ENCODE measurements at places on chromosomes 4 and X.

DNA sequence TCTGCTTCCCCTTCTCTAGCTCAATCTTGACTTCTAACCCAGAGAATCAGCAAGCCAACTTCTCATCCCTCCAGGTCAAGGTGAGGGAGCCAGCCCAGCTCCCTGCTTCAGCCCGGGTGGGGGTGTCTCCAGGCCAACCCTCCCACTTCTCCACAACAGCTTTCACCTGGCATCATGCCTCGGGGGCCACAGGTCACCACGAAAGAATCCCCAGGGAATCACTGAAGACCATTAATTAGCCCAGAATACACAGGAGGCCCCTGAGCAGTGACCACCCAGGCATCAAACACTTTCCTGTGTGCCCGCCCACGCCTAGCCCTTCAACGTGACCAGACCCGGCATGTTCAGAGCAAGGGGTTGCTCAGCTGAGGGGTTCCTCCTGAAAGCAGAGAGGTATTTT lies 646.7 kb downstream of the BCOR start:
- no peak for DNase-seq
- H3K4me3 ChIP-seq = no peak overlapping the region
- no peaks in the 10 kb centered on the region for H3K36me3 ChIP-seq

- H3K4me1 ChIP-seq = no peaks in the 10 kb centered on the region
- H3K27me3 ChIP-seq = no peaks in the 10 kb centered on the region
- no peak overlapping the region for H3K27ac ChIP-seq
- no peak overlapping the region for H3K4me3 ChIP-seq
Observed at GRCh38 chr4:170234800-170235199, 145.0 kb upstream of the AADAT start.

DNA sequence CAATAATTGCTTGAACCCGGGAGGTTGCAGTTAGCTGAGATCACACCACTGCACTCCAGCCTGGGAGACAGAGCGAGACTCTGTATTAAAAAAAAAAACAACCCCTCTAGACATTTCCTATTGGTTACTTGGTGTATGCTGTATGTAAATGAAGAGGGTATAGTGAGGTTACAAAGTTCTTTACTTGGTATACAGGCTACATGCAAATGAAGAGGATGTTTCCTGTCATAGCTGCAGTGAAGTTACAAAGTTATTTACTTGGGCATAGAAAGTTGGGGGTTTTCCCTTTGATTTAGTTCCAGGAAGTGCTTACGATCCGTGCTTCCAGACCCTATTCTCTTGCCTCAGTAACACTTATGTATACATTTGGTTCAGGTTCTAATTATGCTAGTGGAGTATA lies 38.4 kb upstream of the CLNK start:
- no peaks in the 10 kb centered on the region for H3K36me3 ChIP-seq
- DNase-seq = no peak
- no peak overlapping the region for H3K27ac ChIP-seq
- no peak overlapping the region for H3K4me3 ChIP-seq
- no peaks in the 10 kb centered on the region for H3K27me3 ChIP-seq

- DNase-seq = no peak
- no peak overlapping the region for H3K27ac ChIP-seq
- H3K4me1 ChIP-seq = peaks cover 8% of the 10 kb centered on the region
- H3K36me3 ChIP-seq = no peaks in the 10 kb centered on the region
- H3K4me3 ChIP-seq = no peak overlapping the region
- H3K27me3 ChIP-seq = no peaks in the 10 kb centered on the region
Observed at GRCh38 chr4:140718241-140718952, 37.8 kb downstream of the TBC1D9 start.

- peaks cover 12% of the 10 kb centered on the region for H3K4me1 ChIP-seq
- H3K4me3 ChIP-seq = no peak overlapping the region
- no peaks in the 10 kb centered on the region for H3K27me3 ChIP-seq
Observed at GRCh38 chrX:107766470-107767150, 9.0 kb downstream of the TSC22D3 start.

GRCh38 chrX:154072192-154072591 lies 25.3 kb downstream of the MECP2 start:
- no peak overlapping the region for H3K27ac ChIP-seq
- DNase-seq = no peak
- H3K4me1 ChIP-seq = peaks cover 32% of the 10 kb centered on the region

DNA sequence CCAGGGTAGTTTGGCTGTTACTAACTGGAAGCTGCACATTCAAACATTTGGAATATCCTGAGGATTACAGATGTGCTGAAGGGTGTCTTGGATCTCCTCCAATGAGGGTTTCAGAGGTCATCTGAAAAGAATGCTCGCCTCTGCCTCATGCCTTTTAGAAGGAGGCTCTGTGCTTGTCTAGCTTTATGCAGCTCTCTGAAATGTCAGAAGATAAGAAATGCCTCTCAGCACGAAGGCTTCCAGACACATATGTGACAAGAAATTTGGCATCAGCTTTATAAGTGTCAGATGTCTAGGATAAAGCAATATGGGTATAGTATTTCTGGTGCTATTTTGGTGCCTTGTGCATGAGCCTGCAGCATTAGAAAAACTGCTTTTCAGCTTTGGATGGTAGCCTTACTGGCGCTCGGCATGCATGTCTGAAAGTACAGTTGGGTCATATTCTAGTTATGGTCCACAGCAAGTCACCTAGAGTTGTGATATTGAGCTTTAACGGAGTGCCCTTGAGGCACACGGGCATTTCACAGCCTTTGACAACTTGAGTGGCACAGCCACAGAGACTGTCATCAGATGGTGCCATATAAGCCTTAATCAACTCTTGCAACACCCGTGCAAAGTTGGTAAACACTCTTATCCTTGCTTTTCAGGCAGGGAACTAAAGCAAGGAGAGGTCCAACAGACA lies 70.8 kb upstream of the PGRMC2 start:
- H3K4me1 ChIP-seq = peaks cover 14% of the 10 kb centered on the region
- no peak overlapping the region for H3K4me3 ChIP-seq
- no peaks in the 10 kb centered on the region for H3K27me3 ChIP-seq
- no peaks in the 10 kb centered on the region for H3K36me3 ChIP-seq
- no peak overlapping the region for H3K27ac ChIP-seq

- no peaks in the 10 kb centered on the region for H3K27me3 ChIP-seq
- no peak overlapping the region for H3K4me3 ChIP-seq
- H3K36me3 ChIP-seq = no peaks in the 10 kb centered on the region
- no peaks in the 10 kb centered on the region for H3K4me1 ChIP-seq
- no peak for DNase-seq
Observed at GRCh38 chr4:79979785-79980437, 93.1 kb downstream of the ANTXR2 start.

GRCh38 chrX:150459196-150459595 lies 96.1 kb downstream of the MAMLD1 start:
- H3K27ac ChIP-seq = no peak overlapping the region
- H3K4me3 ChIP-seq = no peak overlapping the region
- no peaks in the 10 kb centered on the region for H3K27me3 ChIP-seq

DNA sequence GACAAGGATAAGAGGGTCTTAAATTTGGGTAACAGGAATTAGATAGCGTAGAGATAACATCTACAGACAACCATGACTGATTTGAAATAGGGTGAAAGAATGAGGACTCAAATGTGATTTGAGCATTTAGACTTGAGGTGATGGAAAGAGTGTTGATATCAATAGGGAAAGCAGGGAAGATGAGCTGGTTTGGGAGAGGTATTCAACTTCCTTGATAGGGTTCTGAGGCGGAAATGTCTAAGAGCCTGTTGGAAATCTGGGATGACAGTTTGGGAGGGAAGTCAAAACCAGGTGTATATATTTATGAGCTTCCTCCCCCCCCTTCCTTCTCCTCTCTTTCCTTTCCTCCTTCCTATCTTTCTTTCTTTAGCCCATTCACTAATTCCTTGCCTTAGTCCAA lies 36.5 kb downstream of the KLHL15 start:
- no peak for DNase-seq
- no peaks in the 10 kb centered on the region for H3K4me1 ChIP-seq
- no peak overlapping the region for H3K4me3 ChIP-seq
- H3K27ac ChIP-seq = no peak overlapping the region

- H3K4me3 ChIP-seq = no peak overlapping the region
- H3K36me3 ChIP-seq = no peaks in the 10 kb centered on the region
- no peak for DNase-seq
- H3K27ac ChIP-seq = no peak overlapping the region
- H3K27me3 ChIP-seq = no peaks in the 10 kb centered on the region
Observed at GRCh38 chrX:120264341-120264740, 13.7 kb downstream of the ZBTB33 start.

DNA sequence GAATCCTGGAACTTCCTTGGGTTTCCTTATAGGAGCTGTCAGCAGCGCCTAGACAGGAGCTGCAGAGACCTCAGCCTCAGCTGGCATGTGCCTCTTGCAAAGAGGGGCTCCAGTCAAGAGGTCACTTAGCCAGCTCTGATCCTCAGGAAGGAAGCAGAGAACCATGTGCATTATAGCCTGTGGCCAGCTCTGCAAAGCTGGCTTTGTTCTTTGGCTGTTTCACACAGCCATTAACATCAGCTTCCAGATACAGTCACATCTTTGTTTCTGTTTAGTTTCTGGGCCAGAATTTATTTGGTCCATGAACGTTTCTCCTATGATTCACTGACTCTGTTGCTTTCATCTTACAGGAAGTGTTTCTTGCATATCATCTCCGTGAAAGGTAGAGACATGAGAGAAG lies 92.4 kb downstream of the CC2D2A start:
- no peak overlapping the region for H3K4me3 ChIP-seq
- H3K36me3 ChIP-seq = peaks cover 5% of the 10 kb centered on the region
- no peaks in the 10 kb centered on the region for H3K27me3 ChIP-seq
- H3K27ac ChIP-seq = no peak overlapping the region

DNA sequence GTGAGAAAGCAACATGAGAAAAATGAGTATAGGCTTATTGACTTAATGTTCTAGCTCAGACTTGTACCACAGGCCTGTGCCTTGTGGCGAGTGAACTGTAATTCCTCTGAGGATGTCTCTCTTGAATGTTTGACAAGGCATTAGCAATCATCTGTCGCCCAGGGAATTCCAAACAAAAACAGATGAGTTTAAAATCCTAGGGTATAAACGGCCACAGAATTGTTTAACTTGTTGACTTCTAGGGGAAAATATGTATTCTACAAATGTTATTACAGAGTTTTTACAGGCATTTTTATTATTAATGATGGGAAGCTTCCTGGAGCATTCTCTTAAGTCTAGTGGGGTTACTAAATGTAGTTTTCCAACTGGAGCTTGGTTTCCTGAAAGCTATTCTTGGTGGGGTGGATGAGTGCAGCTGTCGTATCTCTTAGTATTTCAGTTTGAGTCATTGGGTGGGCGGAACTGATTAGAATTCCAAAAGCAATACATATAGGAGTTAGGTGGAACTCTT lies 40.6 kb downstream of the ARHGAP10 start:
- H3K36me3 ChIP-seq = no peaks in the 10 kb centered on the region
- H3K27me3 ChIP-seq = no peaks in the 10 kb centered on the region
- no peak for DNase-seq
- no peaks in the 10 kb centered on the region for H3K4me1 ChIP-seq
- no peak overlapping the region for H3K4me3 ChIP-seq

DNA sequence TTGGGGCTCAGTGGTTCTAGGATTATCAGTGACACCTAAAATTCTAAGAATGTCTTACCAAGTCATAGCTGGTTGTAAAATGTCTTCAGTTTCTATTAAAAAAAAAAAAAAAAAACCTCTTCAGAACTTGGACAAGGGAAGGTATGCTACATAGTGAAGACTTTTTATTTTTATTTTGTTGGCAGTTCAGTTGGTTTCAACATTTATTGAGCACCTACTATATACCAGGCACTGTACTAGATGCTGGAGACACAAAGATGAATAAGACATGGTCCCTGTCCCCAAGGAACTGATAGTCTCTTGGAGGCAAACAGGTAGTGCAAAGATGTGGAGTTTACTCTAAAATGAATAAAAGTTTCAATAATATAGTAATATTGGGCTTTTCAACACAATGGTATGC lies 8.9 kb upstream of the BBS7 start:
- DNase-seq = no peak
- H3K4me3 ChIP-seq = no peak overlapping the region
- no peak overlapping the region for H3K27ac ChIP-seq
- H3K4me1 ChIP-seq = no peaks in the 10 kb centered on the region
- H3K27me3 ChIP-seq = no peaks in the 10 kb centered on the region
- H3K36me3 ChIP-seq = no peaks in the 10 kb centered on the region

- H3K27ac ChIP-seq = no peak overlapping the region
- peak; percentile 22 for DNase-seq
- peak overlapping the region; percentile 54 for H3K4me3 ChIP-seq
- peaks cover 3% of the 10 kb centered on the region for H3K36me3 ChIP-seq
- H3K4me1 ChIP-seq = peaks cover 20% of the 10 kb centered on the region
Observed at GRCh38 chrX:129540722-129541184, 694 bp downstream of the OCRL start.

GRCh38 chrX:110746014-110746413 lies 49.6 kb downstream of the CHRDL1 start:
- H3K4me3 ChIP-seq = no peak overlapping the region
- no peak overlapping the region for H3K27ac ChIP-seq
- no peaks in the 10 kb centered on the region for H3K4me1 ChIP-seq
- DNase-seq = no peak
- peaks cover 41% of the 10 kb centered on the region for H3K27me3 ChIP-seq

DNA sequence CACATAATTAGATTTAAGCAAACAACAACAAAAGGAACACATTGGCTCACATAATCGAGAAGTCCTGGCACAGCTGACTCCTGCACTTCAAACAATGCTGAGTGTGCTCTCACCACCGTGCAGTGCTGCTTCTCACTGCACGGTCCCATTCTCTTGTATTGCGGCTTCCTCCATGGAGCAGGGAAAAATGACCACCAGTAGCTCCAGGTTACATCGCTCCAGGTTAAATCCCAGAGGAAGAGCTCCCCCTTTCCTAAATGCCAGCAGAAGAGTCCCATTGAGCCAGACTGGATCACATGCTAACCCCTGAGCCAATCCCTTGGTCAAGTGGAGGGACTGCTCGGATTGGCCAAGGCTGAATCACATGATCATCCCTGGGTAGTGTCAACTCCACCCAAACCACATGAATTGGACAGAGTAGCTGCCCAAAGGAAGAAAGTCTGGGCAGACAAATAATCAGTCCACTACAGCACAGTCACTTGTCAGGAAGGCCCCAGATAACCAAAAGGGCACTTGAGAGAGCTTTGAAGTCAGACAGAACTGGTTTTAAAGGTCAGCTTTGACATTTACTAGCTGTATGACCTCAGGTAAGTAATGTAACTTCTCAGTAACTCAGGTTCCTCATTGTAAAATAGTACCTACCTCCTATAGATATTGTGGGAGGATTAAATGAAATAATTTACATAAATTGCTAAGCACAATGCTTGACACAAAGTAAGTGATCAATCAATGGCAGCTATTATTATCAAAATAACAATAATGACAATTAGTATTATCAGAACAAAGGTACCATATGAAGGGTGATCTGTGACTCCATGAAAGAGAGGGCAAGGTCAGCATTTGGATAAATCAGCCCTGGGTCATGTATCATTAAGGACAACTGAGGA lies 14.3 kb downstream of the TEC start:
- DNase-seq = no peak
- H3K27me3 ChIP-seq = no peaks in the 10 kb centered on the region
- H3K27ac ChIP-seq = no peak overlapping the region
- H3K36me3 ChIP-seq = peaks cover 9% of the 10 kb centered on the region
- peaks cover 57% of the 10 kb centered on the region for H3K4me1 ChIP-seq

GRCh38 chrX:45803383-45803921 lies 602.8 kb upstream of the DIPK2B start:
- no peaks in the 10 kb centered on the region for H3K27me3 ChIP-seq
- peak overlapping the region; percentile 47 for H3K4me3 ChIP-seq

- H3K27me3 ChIP-seq = no peaks in the 10 kb centered on the region
- H3K4me1 ChIP-seq = peaks cover 22% of the 10 kb centered on the region
Observed at GRCh38 chr4:78704981-78705683, 71.0 kb upstream of the BMP2K start.
